ENCODE measurements at places on chromosomes 7 and 10. TPM values are rescaled to one million over a fixed set of nuclear protein-coding genes. Genes with fewer than 3 reads are reported as not detected.

DNA sequence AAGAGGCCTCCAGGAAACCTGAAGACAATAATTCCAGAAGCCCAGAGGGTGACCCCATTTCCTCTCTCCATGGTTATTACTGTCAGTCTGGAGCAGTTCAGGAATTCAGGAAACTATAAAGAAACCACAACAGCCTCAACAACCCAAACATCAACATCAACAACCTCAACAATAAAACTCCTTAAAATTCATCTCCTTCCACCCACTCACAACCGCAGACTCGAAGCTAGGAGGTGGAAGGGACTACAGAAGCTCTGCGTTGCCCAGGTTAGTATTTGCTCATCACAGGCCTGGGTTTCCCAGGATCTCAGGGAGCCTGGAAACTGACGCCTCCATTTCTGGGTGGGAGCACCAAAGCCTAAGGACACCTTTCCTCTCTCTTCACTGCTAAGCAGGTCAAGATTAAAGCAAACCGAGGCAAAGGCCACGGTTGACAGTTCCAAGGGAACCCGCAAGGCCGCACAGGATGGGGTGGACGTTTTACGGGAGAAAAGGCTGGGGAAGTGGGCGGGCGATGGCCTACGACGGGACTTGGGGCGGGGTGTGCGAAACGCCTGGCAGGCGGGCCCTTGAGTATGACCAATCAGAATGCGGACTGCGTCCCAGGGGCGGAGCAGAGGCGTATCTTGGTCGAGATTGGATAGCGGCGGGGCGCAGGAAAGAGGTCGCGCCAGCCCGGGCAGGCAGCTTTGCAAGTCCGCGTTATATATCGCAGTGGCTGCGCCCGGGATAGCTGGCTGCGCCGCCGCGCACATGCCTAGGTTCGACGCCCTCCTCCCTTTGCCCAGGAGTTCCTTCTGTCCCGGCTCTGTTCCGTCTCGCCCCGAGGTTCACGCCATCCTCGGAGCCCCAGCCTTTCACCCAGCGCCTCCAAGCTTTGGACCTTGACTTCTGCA is at the start of gene ELOVL3:
Gene ELOVL3, plus strand, starts transcription at position 654 of the 896 bp plus-strand sequence. CDS start 250 bp downstream, outside the sequence.
- peak; percentile 91 for DNase-seq

GRCh38 chr7:94832051-94832450 is 75.3 kb upstream of the PPP1R9A start:
- DNase-seq = no peak

GRCh38 chr10:95221124-95221523 is 27.1 kb downstream of the ACSM6 start:
- DNase-seq = peak; percentile 60

CYP26C1 gene
- not detected for total RNA-seq

CDHR1 gene
- not detected for total RNA-seq

TRPV5 gene
- total RNA-seq = not detected

GRCh38 chr7:145860809-145861208 is 255.8 kb upstream of the CNTNAP2 start:
- no peak for DNase-seq

GRCh38 chr7:124577256-124577655 is 188.3 kb downstream of the GPR37 start:
- DNase-seq = no peak

DNA sequence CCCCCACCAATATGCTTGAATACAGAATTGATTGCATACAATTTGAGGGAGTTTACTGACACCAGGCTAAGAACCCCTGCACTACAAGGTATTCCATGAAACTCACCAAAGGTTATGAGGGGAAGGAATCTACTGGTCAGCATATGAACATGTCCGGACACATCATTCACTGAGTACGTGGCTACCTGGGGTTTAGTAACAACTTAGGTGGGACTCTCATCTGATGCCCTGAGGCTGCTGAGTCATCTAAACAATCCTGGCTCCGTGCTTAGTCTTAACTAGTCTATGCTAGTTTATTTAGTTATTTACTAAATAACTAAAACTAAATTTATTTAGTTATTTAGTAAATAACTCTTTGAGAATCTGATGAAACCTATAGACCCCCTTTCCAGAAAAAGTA is 11.3 kb downstream of the PI4K2A start:
- DNase-seq = no peak

SPDYE1 gene
- total RNA-seq = not detected
